Cortex of kidney (tissue), 1 donor: ENCODE measurements at places on chromosomes 4 and X.

DNA sequence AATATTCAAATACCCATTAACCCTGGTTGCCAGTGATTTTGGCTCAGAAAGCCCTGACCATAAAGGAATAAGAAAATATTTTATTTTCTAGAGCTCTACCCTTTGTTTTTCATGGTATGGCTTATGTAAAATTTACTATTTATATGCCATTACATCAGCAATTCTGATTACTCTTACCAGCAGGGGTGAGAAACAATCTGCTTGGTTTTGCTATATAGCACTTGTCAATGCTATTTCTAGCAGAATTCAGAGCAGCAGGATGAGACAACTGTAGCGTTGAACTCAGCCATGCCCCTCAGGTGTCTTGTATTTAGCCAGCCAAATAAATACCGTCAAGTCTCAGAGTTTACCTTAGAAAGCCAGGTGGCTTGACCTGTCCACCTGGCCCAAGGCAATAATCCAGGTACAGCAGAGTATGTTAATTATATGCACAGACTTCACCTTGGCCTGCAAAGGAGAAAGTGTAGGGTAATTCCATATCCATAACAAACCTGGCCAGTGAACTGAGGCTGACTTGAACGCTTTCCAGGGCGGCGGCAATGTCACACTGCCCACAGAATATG lies 1303.5 kb downstream of the RAPGEF2 start:
- DNase-seq: no peak

GRCh38 chr4:665751-666435 lies 8.2 kb downstream of the ATP5ME start:
- DNase-seq: no peak

DNA sequence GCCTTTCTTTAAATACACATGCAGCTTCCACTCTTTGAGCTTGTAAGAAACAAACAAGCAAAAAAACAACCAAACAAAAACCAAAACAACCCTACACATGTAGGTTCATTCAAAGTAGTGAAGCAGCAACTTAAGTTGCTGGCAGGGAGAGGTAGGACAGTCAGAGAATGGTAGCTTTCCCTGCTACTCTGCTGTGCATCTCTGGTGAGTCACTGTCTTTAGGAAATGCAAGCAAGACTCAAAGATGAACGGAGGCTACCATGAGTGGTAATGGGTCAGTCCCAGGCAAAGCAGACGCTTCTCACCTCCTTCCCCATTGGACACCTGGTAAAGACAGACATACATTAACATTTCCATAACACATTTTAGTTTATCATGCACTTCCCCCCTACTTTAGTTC lies 43.2 kb downstream of the PGRMC2 start:
- no peak for DNase-seq

- no peak for DNase-seq
Measured at GRCh38 chr4:164765833-164766232, 11.9 kb downstream of the SMIM31 start.

DNA sequence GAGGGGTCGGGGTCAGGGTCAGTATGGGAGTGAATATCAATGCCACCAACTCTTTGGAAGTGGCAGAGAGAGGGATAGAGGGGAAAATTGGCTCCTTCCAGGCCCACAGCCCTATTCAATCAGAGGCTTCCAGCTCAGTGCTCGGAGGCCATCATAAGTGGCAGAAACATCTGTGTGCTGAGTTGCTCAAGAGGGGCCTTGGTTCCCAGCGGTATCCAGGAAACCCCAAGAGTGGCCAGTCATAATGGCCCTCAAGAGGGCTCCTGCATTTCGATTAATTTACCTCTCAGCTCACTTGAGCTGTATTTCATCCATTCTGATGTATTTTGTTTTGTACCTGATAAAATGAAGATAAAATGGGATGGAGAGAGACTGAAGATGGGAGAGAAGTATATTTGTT lies 154.3 kb upstream of the EOLA2 start:
- no peak for DNase-seq

GRCh38 chr4:26893491-26893890 lies 32.9 kb downstream of the STIM2 start:
- no peak for DNase-seq

GRCh38 chr4:138030375-138030774 lies 211.8 kb downstream of the SLC7A11 start:
- no peak for DNase-seq
